Esophagus squamous epithelium (tissue), 5 donors: ENCODE measurements at places on chromosomes 7 and 10.

GRCh38 chr7:54326592-54327167, 215.5 kb upstream of the VSTM2A start:
- DNase-seq = no peak

- DNase-seq = no peak
Measured at GRCh38 chr10:23448802-23449570, 10.1 kb downstream of the OTUD1 start.

GRCh38 chr10:16425449-16425848, 11.4 kb upstream of the PTER start:
- no peak for DNase-seq

- DNase-seq = no peak
Measured at GRCh38 chr7:3336042-3336665, 35.1 kb downstream of the SDK1 start.

GRCh38 chr7:111224354-111225231, 133.7 kb downstream of the LRRN3 start:
- no peak for DNase-seq

GRCh38 chr7:43954524-43955228, 28.4 kb downstream of the UBE2D4 start:
- DNase-seq = no peak

- DNase-seq = no peak
Measured at GRCh38 chr7:69757981-69758430, 159.7 kb downstream of the AUTS2 start.

DNA sequence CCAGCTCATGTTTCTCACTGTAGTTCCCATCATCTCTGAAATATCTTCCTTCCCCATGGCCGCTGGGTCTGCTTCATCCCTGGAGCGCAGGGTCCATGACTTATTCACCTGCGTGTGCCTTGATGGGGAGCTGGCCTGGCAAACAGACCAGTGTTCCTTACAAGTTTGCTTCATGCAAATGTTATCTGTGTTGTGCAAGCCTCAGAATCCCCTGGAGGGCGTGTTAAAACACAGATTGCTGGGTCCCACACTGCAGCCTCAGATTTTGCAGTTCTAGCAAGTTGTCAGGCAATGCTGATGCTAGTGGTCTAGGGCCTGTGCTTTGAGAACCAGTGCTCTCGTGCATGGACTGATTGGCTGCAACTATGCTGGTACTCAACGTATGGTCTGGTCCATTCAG, 7.2 kb upstream of the DMBT1 start:
- DNase-seq = no peak

GRCh38 chr10:122089311-122090017, 100.5 kb downstream of the TACC2 start:
- no peak for DNase-seq

- DNase-seq = no peak
Measured at GRCh38 chr10:57962839-57963238, 304.9 kb downstream of the IPMK start.

GRCh38 chr10:79053081-79053434, 15.7 kb upstream of the ZMIZ1 start:
- DNase-seq = no peak

GRCh38 chr10:96257944-96258343, 13.4 kb downstream of the BLNK start:
- DNase-seq = no peak

GRCh38 chr7:156609010-156609877, 31.3 kb upstream of the RNF32 start:
- DNase-seq = no peak

DNA sequence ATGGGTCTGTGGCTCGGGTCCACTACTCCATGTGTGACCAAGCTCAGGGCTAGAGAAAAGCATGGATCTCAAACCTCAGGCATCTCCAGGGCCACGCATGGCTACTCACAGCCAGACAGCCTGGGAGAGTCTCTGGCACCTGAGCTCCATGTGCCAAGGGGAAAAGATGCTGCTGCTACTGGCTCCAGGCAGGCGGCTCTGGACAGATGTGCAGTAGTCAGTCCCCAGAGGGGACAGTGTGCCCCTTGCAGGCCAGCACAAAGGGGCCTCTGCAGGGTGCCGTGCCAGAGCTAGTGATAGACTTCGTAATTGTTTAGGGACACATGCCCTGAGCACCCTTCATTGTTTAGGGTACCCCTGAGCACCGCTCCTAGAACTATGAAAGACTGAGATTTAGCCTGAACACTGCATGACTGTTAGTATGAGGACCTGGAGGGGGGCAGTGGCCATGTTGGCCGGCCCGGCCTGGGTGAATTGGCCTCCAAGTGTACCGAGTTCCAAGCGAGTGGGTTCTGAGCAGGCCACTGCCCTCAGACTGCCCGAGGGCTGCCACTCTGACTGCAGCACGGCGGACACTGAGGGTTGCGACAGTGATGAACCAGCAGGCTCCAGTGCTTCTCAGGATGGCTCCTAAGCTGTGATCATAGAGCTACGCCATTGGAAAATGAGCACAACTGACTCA, 80.7 kb downstream of the TCERG1L start:
- no peak for DNase-seq

- DNase-seq = no peak
Measured at GRCh38 chr10:95503001-95503400, 58.2 kb downstream of the SORBS1 start.

DNA sequence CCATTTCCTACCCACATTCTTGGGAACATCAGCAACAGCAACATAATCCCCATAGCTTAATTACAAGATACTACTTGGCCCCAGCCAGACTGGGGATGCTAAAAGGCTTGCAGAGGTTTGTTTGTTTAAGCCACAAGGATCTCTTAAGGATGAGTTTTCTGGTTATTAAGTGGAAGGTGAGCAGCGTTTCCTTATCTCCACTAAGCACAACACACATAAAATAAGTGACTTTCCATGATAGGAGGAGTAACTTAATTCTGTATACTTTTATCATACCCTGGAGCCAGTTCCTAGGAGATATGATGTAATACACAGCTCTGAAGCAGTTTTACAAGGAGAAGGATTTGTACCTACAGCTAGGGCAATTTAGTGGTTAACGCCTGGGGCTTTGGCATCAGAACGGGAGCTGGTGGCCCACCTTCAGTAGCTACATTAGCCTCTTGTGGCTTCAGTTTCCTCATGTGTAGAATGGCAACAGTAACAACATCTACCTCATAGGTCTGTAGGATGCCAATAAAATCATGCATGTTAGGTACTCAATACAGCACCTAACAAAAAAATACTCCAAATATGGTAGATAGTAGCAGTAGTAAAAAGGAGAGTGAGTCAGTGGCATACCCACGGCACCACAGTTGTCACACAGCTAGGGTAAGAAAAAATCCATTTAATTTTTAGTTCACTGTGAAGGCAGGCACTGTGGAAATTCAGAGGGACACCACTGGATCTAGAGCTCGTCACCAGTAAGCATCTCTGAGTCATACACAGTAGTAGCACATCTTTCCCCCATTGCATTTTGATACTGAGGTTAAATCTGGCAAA, 55.2 kb downstream of the DOCK4 start:
- DNase-seq = no peak

GRCh38 chr10:12262278-12262981, 66.4 kb downstream of the CDC123 start:
- no peak for DNase-seq

GRCh38 chr7:1236132-1236661, 3.5 kb downstream of the UNCX start:
- DNase-seq = no peak

GRCh38 chr7:97008275-97008917, 3.0 kb downstream of the DLX6 start:
- DNase-seq = no peak

DNA sequence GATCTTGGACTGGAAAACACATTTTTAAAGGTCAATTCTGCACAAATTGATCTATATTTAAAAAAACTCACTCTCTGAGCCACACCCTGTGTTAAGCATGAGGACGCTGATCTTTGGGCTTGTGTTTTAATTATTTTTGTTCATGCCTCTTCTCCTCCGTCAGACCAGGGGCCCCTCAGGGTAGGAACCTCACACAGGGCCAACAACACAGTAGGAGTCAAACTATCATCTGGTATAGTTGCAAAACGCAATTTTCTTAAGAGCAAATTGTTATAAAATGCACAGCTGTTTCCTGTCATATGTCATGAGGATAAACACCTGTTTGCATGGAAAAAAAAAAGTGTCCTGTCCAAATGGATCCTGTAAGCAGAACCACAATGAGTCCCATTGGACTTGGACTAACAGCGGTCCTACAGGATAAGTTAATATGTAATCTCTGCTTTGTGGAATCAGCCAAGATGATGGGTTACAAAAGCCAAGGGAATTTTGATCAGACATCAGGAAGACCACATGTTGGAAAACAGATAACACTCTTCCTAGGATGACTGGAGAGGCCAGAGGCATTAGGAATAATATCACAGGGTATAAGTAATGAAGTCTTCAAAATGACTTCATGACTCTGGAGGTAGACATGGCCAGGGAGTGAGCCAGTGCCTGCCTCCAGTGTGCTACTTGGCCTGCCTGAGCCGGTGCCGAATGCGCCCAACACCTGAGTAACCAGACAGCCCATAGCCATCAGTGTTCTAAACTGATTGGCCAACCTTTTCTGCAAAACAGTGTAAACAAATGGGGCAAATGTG, 184.9 kb upstream of the ADCY1 start:
- no peak for DNase-seq

GRCh38 chr7:158933468-158934139, 77.2 kb downstream of the DYNC2I1 start:
- no peak for DNase-seq

- DNase-seq = no peak
Measured at GRCh38 chr10:72637398-72637857, 11.5 kb upstream of the MICU1 start.

GRCh38 chr7:140607441-140607989, 33.1 kb downstream of the DENND2A start:
- no peak for DNase-seq

- no peak for DNase-seq
Measured at GRCh38 chr10:35058134-35058533, 32.0 kb downstream of the CUL2 start.

GRCh38 chr10:114498413-114499111, 94.3 kb upstream of the AFAP1L2 start:
- DNase-seq = no peak

DNA sequence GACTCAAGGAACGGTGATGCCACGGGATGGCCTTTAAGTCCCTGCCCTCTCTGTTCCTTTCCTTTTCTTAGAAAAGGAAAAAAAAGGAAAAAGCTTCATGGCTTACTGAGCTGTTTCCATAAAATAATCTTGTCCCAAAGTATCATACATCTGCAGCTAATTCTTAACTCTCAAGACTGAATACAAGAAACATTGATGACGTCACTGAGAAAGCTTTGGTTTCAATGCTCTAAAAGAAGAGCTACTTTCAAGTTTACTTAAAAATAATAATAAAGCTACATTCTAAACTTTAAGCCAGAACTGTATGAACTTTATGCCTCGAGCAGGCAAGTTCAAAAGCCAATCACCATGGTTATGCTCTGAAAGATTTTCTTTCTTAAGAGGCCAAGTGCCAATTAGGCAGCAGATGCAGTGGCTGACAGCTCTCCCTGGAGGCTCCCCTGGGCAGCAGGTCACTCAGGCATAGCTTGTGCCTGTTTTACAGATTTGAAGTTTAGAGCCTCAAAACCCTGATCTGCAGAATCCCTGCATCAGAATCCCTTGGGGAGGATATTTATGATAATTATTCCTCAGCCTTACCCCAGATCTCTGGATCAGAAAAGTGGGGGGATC, 165.0 kb downstream of the CHN2 start:
- no peak for DNase-seq

DNA sequence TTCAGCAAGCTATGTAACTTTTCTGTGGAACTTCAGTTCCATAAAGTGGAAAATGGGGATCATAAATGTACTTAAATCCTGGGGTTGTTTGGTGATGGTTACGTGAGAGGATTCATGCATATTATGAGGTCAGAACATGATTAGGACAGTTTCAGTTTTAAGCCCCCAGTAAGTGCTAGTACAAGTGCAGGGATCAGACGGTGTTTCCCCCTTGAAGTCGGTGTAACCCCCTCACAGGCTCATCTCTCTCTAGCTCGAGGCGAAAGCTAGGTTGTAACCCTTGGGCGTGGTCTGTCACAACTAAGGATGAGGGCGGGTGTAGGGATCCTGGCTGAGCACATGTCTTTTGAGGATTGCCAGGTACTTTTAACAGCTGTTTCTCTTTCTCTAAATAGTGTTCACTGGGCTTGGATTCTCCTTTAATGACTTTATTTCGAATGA, 84.7 kb downstream of the SPAG6 start:
- DNase-seq = no peak

DNA sequence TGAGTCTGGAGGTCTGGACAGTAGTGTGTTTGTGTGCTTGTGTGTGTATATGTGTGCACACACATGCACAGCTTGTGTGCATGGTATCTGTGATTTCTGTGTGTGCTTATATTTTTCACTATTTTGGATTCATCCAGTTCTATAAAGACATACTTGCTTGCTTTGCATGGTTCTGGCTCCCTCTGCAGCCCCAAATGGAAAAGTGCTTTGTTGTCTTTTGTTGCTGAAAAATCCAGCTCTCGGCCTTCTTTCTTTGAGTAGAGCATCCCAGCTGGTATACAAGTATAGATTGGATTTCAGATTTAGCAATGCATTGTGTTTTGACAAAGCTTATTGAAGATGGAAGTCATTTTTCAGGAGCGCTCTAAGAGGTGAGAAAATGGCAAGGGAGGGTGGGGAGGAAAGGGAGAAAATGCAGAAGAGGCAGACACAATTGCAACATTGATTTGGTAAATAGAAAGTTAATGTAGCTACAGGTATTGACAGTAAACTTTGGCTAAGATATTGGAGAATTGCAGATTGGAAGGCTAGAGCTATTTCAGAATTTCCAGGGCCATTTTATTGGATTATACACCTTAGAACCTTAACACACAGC, 333.9 kb downstream of the AUTS2 start:
- DNase-seq = no peak

DNA sequence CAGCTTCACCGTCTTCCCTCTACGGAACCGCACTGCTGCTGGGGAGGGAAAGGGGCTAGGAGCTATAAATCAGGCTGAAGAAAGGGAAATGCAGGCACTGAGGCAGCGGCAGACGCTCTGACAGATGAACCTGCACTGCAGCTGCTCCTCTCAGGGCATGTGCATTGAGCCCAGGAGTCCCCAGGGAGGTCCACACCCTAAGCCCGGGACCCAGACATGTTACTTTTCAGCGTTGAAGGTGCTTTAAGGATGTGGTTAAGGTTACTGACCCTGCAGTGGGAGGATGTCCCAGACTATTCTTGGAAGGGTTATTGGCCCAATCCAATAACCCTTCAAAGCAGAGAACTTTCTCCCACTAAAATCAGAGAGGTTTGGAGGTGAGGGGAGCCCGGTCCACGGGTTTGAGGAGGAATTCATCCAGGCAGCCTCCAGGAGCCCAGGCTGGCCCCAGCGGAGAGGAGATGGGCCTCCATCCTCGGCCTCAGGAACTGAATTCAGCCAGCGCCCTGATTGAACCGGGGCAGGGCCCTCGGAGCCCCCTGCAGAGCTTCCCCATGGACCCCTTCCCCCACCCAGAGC, 75.4 kb downstream of the ADARB2 start:
- no peak for DNase-seq

- no peak for DNase-seq
Measured at GRCh38 chr7:750111-750905, 23.2 kb upstream of the PRKAR1B start.
